SK-N-DZ (cell line): ENCODE measurements at places on chromosomes 6 and 20.

DNA sequence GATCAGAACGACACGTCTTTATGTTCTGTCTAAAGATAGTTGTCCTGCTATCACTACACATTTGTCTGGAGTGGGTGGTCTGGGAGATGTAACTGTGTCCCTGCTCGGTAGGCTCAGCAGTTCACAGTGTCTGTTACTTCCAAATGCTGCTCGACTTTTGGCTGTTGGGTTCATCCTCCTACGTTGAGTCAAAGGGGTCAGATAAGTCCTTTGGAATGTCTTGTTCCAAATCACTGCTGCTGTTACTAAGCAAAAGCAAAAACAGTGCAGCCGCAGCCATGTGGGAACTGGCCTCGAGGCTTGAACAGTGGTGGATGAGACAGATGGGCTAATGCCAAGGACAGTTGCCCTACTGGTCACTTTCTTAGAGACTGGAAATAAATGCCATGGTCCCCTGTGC is 272.2 kb upstream of the MAP3K7 start:
- DNase-seq = no peak

DNA sequence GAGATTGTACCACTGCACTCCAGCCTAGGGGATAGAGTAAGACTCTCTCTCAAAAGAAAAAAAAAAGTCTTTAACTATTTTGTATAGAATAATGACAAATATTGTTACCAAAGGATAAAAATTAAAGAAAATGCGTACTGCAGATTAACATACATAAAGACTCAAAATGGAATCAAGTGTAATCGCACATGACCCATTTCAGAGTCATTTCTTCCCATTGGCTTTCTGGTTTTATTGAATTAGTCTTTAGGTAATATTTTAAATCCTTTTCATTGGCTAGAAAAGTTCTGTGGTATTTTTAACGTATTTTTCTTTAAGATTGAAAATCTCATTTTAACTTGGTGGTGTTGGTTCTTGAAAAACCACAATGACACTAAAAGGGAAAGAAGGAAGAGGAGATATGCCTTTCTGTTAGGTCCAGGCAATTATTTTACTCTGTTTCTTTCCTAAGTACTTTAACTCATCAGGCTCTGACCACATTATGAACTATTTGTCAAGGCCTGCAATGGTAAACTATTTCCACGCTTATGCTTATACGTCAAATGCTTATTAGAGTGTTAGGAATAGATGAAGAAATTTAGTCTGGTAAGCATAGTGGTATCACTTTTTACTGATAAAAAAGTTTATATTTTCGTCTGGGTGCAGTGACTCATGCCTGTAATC is 52.3 kb downstream of the PLEKHG1 start:
- DNase-seq = no peak

DNA sequence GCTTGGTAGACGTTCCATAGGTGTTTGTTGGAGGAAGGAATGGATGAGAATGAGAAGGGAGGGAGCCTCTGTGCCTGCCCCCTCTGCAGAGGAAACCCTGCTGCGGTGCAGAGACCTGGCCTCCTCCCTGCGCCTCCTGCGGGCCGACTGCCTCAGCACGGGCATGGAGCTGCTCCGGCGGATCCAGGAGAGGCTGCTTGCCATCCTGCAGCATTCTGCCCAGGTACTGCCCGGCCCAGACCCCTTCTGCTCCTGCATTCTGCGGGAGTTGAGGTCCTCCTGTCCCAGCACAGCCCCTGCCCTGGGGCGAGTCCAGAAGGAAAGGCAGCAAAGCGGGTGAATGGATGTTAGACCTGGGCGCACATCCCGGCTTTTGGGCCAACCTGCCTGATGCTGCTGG is 6.1 kb downstream of the DNPH1 start:
- no peak for DNase-seq

- DNase-seq = no peak
Measured at GRCh38 chr20:33391722-33392415, 9.4 kb downstream of the CDK5RAP1 start.

- no peak for DNase-seq
Measured at GRCh38 chr6:144194293-144194810, 44.0 kb downstream of the STX11 start.

GRCh38 chr6:124604719-124605118 is 357.5 kb upstream of the RNF217 start:
- DNase-seq = no peak

DNA sequence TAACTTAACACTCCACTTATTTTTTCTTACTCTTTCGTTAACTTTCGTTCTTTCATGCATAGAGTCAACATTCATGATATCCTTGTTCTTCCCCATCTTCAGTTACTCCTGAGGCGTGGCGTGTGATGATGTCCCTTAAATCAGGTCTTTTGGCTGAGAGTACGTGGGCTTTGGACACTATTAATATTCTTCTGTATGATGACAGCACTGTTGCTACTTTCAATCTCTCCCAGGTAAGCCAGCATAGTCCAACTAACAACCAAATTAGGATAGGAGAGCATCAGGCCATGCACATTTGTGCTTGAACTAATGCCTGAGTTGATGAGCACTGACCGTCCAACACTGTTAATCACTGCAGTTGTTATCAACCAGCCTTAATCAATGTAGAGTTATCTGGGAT is 119.6 kb downstream of the TMEM242 start:
- DNase-seq = no peak

DNA sequence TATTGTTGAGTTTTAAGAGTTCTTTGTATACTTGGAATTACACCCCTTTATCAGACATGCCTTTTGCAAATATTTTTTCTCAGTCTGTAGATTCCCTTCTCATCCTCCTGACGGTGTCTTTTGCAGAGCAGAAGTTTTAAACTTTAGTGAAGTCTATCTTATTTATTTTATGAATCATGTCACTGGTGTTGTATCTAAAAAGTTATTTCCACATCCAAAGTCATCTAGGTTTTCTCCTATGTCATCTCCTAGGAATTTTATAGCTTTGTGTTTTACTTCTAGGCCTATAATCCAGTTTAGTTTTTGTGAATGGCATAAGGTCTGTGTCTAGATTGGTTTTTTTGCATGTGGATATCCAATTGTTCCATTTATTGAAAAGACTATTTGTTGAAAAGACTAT is 271.3 kb downstream of the KIF16B start:
- DNase-seq = no peak

GRCh38 chr6:151005896-151006632 is 140.6 kb downstream of the MTHFD1L start:
- DNase-seq = no peak

DNA sequence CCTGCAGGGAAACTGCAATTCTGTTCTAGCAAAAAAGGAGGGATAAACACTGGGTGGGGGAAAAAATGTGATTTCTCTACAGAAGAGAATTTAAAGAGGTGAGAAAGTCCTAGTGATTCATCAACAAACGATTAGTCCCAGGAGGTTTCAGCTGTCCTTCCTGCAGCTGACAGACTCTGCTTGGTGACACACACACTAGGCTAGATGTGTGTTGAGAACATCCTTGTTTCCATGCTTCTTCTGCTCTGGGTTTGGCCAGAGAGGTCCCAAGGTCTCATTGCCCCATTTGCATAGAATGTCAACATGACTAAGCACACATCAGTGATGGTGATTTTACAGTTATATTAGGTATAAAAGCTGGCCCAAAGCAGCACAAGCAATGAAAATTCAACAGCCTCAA is 258.3 kb downstream of the NFATC2 start:
- DNase-seq = no peak

- peak; percentile 50 for DNase-seq
Measured at GRCh38 chr6:80214436-80215022, 108.1 kb downstream of the BCKDHB start.

DNA sequence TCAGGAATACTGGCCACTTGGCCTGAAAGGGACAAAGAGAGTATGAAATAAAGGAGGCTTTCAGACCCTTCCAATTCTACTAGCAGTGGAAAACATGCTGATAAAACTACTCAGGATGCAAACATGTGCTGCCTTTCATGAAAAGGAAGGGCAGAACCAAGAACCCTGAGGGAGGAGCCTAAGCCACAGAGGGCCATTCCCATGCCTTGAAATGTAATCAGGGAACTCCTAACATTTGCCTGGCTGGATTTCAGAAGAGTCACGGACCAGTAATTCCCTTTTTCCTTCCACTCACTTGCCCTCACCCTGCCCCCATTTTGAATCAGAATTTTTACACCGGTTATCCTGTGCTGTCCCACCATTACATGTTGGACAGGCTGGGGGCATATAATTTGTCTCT is 116.2 kb downstream of the LAMP5 start:
- no peak for DNase-seq

GRCh38 chr6:53311586-53311935 is 37.2 kb downstream of the ELOVL5 start:
- no peak for DNase-seq

DNA sequence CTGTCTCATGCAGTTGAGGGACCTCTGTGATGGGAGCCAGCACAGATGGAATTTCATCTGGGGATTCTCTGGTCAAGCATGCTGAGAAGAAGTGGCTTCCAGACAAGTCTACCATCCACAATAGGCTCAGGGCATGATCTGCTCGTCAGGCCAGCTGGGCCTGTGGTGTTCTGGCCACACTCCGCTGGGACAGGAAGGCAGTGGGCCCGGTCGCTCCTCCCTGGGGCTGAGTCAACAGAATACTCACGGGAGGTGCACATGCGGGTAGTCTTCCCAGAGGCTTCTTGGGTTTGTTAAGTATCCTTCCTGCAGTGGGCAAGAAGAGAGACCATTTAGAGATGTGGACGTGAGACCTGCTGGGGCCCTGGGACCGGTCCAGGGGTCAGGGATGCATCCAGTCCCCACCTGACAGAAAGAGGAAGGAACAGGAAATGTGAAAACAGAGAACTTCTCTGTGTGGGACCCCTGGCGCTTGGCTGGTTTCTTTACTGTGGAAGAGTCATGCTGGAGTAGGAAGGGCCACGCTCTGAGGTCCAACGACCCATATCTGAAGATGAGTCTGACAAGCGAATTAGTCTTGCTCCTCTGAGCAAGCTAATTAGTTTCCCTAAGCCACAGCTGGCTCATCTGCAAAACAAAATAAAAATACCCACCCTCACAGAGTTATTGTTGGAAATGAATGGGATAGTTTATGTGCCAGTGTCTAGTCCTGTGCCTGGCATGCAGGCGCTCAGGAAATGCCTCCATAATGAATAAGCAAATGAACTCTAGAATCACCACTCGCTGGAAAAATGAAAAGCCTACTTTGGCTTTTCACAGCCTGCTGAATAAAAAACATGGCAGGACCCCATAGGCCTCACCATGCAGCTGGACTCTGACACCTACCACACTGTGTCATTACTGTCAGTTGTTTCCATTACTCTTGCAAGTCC is 67.3 kb downstream of the TRAM2 start:
- DNase-seq = no peak

DNA sequence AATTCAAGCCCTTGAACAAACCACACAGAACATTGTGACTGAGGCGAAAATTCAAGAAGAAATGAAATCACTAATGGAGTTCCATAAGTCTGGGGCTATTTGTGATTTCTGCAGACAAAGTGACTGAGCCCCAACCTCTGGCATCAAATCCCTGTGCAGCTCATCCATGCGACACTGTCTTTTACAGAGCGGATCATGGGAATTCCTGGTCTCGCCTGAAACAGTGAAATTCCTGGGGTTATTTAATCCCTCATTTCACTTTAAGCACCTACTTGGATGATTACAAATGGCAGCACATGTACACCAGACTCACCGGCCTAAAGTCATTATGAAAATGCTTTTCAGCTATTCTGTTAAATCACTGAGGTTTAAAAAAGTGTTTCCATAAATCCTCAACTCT is 102.4 kb upstream of the CDH4 start:
- DNase-seq = no peak

DNA sequence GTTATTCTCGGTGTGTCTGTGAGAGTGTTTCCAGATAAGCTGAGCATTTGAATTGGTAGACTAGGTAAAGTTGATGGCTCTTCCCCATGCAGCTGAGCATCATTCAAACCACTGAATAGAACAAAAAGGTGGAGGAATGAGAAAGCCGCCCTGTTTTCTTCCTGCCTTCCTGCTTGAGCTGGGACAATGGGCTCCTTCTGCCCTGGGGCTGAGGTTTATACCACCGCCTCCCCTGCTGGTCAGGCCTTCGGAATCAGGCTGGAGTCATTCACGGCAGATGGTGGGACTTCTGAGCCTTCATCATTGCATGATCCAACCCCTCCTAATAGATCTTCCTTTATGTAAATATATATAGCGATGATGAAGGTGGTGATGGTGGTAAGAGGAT is 124.9 kb downstream of the ANKRD60 start:
- DNase-seq = no peak

DNA sequence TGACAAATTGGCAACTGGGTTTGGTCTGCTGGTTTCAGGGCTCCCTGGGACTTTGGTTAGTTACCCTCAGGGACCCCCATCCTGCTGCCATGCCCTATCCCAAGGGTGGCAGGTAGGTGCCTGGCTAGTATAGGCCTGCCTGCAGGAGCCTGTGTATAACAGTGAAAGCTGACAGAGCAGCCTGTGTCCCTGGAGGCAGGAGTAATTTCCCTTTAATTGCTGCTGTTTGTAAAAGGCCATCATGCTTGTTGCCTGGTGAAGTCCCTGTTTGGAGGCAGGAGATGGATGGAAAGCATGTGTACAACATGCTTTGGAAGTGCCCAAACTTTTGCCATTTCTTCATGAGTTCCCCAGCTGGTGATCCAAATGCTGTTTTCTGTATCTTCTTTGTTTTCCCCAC is 30.1 kb downstream of the CMTR1 start:
- DNase-seq = no peak

DNA sequence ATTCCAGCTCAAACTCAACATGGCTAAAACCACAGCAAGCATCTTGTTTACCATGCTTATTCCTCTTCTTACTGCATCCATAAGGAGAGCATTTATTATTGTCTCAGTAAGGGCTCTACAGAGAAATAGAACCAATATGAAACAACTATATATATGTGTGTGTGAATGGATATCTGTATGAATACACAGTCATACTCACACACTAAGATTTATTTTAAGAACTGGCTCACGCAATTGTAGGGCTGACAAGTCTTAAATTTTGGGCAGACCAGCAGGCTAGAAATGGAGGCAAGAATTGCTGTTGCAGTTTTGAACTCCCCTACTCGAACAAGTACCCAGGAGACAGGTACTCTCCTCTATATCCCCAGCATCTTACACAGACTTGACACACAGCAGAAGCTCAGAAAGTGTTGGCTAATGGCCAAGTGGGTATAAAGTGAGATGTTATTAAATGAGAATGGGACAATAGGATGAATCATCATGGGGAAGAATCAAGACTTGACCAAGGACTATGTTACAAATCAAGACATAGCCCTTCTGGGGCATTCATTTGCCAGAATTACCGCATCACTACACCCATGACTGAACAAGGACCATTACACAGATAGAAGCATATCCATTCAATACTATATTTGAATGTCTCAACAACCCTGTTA is 13.0 kb downstream of the ZHX3 start:
- DNase-seq = no peak
